Smooth muscle cell of the brain vasculature (primary cell): ENCODE measurements at places on chromosomes 2 and 18.

DNA sequence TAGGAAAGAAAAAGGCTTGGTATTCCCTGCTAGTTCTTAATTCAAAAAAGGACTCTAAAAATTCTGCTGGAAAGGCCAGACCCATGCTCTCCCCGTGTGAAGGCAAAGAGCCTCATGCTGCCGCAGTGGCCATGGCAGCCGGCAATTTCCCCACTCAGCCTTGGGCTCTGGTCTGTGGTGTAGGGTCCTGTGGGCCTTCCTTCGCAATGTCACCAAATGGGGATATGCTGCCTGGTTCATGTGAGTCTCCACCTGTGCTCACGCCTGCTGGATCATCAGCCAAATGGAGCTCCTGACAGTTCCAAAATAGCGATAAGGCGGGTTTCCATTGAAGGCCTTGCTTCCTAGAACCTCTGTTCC lies 282.8 kb upstream of the ATP5MC3 start:
- DNase-seq = no peak

GRCh38 chr2:131115752-131116151 lies 10.6 kb downstream of the PLEKHB2 start:
- no peak for DNase-seq

DNA sequence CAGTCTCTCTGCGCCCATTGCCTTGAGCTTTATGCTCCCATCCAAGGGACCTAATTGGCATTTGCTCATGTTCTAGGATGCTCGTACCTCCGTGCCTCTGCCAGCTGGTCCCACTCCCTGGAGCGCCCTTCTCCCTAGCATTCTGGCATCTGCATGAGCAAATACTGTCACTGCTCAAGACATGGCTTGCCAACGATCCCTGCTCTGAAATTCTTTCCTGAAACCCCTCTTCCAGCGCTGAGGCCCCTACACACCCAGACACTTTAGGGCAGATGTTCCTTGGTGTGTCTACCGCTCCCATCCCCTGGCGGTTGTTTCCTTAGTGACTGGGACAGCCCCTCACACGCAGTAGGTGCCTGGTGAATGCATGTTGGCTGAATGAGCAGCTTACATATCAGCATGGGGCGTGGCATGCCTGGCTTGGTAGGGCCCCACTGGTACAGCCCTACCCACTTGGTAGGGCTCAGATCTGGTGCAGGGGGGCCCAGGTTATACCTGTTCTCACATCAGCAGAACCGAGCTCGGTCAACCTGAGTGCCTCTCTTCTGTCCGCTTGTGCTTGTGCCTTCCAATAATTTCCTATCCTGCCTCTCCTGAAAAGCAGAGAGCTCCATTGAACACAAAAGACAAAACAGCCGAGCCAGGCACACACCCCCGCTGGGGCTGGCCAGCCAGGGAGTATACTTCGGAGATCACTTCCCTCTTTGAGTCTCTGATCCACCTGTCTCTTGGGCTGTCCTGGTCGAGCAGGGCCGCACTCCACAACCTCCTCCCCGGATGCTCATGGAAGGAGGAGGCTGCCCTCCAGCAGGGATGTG lies 59.2 kb downstream of the INHBB start:
- DNase-seq = no peak

- no peak for DNase-seq
These were observed 25.5 kb downstream of the RMC1 start for GRCh38 chr18:23528580-23529472.

- no peak for DNase-seq
These were observed 258.2 kb downstream of the SP3 start for GRCh38 chr2:173706936-173707335.

DNA sequence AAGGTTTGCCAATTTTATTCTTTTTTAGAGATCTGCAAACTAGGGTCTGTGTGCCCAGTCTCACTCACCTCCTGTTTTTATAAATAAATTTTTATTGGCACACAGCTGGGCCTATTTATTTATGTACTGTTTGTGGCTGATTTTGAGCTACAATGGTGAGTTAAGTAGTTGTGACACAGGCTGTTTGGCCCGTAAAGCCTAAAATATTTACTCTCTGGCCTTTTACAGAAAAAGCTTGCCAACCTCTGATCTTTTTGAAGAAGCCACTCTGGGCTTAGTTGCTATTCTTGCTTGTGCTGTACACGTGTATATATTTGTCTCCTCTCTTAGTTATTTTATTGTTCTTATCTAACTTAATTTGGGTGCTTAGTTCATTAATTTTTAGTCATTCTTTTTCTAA lies 14.5 kb downstream of the NAB1 start:
- DNase-seq = no peak

DNA sequence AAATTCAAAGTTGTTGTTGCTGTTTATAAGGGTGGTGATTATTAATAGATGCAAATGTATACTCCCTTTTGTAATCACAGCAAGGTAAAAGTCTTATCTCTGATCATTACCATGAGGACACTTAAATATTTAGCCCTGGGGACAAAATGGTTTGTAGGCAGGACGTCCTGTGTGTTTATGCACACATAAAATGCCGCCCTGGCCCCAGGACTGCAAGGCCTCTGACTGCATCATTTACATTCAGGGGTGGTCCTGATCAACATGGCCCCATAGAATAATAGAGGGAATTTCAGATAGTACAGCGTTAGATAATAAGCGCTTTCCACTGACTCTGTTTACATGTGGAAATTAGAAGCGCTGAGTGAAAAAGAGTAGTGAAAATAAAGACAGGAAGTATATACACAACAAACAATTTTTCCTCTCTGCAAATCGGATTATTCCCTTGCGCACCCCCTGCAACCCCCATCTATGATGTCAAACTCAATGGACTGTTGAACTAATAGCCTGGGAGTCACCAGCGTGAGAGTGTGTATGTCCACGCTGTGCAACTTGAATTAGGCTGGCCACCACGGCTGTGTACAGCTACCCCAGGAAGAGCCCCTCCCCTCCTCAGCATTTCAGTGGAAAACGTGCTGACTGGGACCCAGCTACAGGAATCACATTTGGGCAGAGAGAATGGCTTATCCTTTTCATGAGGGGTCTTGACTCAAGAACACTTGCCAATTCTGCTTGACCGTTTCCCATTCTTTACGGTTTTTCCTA lies 291.5 kb downstream of the SOX11 start:
- no peak for DNase-seq

GRCh38 chr2:23320058-23320457 lies 64.9 kb upstream of the KLHL29 start:
- no peak for DNase-seq
